Gastroesophageal sphincter (tissue), 4 donors: ENCODE measurements at places on chromosomes 2 and 18. TPM values are rescaled to one million over a fixed set of nuclear protein-coding genes. Genes with fewer than 3 reads are reported as not detected.

DNA sequence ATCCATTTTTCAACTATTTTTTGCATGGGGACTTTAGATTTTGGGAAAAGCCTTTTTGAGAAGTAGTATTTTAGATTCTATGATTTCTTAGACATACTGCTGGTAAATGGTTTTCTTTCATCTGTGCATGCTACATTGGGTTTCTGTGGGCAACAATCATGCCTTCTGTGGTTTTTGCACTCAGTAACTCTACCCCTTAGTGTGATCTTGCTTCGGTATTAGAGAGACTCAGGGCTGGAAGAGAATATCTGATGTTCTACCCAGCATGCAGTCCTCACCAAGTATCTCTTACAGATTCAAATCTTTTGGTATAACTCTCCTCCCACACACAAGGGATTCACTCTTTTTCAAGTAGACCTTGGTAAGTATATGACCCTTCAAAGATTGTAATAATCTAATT, 183.0 kb downstream of the PMAIP1 start:
- no peaks in the 10 kb centered on the region for H3K27me3 ChIP-seq
- no peak for ATAC-seq
- H3K27ac ChIP-seq = no peak overlapping the region
- H3K4me1 ChIP-seq = no peaks in the 10 kb centered on the region
- H3K36me3 ChIP-seq = no peaks in the 10 kb centered on the region

The HES6 gene
- total RNA-seq = 7.3 TPM

The SNTG2 gene
- total RNA-seq = 7.9 TPM

The RESP18 gene
- total RNA-seq = not detected

The DPY30 gene
- 53.4 TPM for total RNA-seq

- no peaks in the 10 kb centered on the region for H3K36me3 ChIP-seq
- H3K27me3 ChIP-seq = peaks cover 16% of the 10 kb centered on the region
- H3K27ac ChIP-seq = no peak overlapping the region
These were observed 34.2 kb upstream of the GPC1 start for GRCh38 chr2:240401308-240401707.

The FKBP7 gene
- total RNA-seq = 7.3 TPM

DNA sequence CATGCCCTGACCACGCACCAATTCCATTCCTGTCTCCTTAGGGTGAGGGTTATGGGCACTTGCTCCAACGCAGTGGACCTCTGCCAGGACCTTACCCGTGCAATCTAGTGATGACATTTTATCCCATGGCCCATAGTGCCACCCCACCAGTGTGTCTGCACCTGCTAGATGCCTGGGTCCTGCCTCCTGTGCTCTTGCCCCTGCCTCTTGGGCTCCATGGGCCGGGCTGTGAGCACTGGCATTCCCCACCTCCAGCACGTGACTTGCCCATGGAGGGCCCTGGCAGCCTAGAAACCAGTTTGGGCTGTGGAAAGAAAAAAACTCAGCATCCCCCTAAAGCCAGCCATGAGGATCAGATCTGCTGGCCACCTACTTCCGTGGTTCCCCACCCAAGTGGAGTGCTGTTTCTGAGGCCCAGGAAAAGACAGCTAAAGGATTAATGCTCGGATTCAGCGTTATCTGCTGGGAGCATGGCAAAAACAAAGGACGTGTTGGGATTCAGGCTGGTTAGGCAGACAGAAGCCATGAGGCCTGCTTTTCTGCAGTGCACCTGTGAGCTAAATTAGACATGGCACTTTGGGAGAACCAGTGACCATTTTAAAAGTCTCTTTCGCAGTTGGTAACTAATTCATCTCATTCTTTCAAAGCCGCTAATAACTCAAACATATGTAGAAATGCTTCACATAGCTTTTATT, 129.2 kb downstream of the ALPK2 start:
- no peak for ATAC-seq
- no peak overlapping the region for H3K27ac ChIP-seq
- H3K27me3 ChIP-seq = no peaks in the 10 kb centered on the region
- H3K4me3 ChIP-seq = no peak overlapping the region

DNA sequence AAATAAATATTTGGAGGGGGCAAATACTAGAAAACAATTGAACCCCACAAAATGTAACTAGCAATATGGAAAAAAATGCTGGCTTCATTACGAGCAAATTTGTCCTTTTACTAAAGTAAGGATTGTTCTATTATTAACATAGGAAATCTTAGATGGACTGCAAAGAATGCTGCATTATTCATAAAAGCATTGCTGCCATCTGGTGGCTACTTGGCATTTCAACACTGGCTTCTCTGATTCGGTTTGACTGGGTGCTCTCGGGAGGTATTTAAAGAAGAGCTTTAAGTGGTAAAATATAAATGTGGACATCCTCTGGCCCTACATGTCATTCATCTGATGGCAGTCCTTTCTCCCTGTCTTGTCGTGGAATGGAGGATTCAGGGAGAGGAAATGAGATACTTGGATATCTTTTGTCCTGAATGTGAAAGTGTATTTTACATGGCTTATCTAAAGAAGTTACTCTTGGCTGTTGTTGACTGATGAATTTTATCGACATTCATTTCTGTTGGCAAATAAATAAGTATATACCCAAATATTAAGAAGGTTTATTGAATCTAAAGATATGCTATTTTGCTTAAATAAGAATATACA, 130.2 kb downstream of the ARHGAP15 start:
- H3K4me1 ChIP-seq = no peaks in the 10 kb centered on the region
- no peaks in the 10 kb centered on the region for H3K36me3 ChIP-seq
- H3K27ac ChIP-seq = no peak overlapping the region
- H3K4me3 ChIP-seq = no peak overlapping the region
- no peaks in the 10 kb centered on the region for H3K27me3 ChIP-seq
- peak; percentile 58 for ATAC-seq

The CMPK2 gene
- total RNA-seq = 5.6 TPM

- H3K27me3 ChIP-seq = no peaks in the 10 kb centered on the region
- H3K4me1 ChIP-seq = peaks cover 92% of the 10 kb centered on the region
- peak overlapping the region; percentile 79 for H3K27ac ChIP-seq
These were observed 184.7 kb downstream of the SMAD7 start for GRCh38 chr18:48766026-48766425.

The FAM237A gene
- total RNA-seq = not detected

DNA sequence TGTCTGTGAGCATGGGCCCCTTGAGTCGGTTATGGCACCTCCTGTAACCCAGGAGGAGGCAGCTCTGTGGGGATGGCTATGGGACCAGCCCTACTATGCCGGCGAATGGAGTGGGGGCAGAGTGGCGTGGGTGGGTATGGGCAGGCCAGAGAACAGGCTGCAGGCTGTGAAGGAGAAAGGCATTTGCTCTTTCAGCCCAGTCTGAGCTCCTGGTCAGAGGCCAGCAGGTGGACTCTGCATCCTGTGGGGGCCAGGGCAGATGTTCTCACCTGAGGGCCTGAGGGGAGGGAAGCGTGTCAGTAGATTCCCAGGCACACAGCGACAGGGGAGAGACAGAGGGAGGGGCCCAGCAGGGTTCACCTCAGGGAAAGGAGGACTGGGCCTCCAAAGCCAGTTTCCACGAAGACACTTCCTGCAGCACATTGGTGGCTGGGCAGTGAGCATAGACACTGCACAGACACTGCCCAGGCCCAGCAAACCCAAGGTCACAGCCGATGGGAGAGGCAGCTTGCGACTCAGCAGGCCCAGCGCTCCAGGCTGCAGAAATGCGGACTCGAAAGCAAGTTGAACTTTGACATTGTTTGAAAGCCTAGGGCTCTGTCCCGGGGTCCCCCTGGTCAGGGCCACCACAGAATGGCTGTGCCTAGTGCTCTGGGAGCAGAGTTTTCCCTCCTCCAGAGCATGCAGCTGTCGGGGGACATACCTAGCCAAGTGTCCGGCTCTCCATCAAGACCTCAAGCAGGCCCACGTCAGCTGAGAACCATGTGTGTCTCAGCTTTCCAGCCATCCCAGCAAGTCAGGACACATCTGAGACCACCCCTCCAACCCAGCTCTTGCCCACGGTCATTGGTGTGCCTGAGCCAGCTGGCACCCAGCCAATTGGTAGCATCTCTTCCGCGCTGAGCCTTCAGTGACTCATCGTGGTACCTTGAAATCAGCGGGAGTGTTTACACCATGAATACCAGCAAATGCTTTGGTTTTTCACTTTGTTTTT, 53.8 kb downstream of the TGOLN2 start:
- H3K36me3 ChIP-seq = no peaks in the 10 kb centered on the region
- H3K4me3 ChIP-seq = no peak overlapping the region
- H3K4me1 ChIP-seq = peaks cover 74% of the 10 kb centered on the region
- H3K27me3 ChIP-seq = no peaks in the 10 kb centered on the region
- no peak overlapping the region for H3K27ac ChIP-seq
- peak; percentile 41 for ATAC-seq

DNA sequence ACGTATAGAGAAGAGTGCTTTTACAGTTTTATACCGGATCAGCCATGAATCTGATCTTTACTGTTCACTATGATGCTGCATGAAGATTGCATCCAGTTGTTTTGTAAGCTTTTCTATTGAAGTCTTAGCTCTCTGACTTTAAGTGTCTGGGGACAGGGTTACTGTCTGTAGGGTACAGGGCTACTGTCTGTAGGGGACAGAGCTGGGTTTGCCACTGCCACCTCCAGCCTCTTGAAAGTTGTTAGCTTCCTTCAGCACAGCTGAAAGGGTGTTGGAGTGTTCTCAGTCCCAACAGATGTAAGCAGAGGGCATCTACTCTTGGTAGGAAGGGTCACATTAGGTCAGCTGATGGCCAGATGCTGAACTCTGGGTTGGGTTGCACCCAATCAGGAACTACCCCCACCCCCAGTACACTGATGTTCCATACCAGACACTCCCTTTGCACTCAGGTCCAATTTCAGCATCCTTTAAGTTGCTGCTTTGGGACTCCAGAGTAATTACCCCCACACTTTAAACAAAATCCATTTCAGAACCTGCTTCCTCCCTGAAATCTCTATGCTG, 58.0 kb downstream of the MYL12B start:
- no peak overlapping the region for H3K27ac ChIP-seq
- no peaks in the 10 kb centered on the region for H3K27me3 ChIP-seq
- ATAC-seq = no peak
- no peak overlapping the region for H3K4me3 ChIP-seq

The ZNF385B gene
- total RNA-seq = 7.6 TPM

- ATAC-seq = no peak
- H3K27ac ChIP-seq = no peak overlapping the region
These were observed 987.4 kb downstream of the SUCLG1 start for GRCh38 chr2:83471655-83472054.

DNA sequence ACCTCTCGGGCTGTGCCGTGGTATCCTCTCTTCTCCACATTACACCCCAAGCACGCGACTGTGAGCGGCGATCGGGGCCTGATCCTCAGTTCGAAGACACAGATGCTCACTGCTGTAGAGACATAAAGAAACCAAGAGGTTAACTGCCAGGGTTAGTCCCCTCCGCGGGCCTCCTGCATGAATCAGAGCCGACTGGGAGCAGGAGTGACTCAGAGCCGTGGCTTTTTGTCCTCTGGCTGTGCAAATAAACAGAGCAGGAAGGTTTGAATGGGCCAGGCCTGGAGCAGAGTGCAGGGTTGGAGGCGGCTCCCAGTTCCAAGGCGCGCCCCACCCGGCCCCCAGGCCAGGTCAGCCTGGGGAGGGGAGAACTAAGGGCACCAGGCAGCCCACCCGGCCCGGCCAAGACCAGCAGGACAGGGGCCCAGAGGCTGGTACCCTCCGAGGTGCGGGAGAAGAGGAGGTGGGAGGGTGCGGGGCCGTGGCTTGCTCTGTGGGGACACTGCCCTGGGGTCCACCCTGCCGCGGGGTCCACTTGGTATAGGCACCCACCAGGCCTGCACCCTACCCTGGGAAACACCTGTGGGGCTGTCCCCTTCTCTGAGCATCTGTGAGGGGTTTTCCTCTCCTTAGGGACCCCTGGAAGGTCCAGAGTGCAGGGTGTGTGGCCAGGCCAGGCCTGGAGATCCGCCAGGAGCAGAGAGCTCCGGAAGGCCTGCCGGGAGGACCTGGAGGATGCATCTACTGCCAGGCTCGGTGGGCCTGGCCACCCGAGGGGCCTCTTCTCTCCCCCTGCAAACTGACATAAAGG, 16.5 kb downstream of the TWIST2 start:
- H3K27ac ChIP-seq = peak overlapping the region; percentile 84
- H3K4me1 ChIP-seq = peaks cover 66% of the 10 kb centered on the region
- H3K27me3 ChIP-seq = no peaks in the 10 kb centered on the region

DNA sequence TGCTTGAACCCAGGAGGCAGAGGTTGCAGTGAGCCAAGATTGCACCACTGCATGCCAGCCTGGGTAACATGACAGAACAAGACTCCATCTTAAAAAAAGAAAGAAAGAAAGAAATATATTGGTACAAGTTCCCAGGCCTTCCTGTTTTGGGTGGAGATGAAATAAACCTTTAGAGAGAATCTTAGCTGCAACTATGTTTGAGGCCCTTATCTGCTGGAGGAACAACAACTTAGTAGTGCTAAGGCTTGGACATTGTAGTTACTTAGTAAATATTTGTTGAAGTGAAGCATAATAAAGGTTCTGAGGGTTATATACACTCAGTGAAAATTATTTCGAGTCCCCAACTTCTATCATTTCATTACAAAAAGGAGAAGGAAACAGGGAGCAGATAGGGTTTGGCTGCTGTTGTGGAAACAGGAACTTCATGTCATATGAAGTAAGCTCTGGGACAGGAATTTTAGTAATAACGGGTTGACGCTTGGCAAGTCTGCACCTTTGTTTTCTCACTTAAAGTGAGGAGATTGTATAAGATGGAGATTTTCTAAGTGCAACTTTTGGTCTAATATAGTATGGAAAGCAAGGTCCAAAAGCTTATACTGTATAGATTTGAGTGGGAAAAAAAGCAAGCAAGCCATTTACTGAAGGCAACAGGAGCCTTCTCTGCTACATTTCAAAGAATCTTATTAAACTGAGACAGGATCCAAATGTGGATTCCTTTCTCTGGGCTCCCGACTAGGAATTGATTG, 40.0 kb upstream of the AGPS start:
- no peaks in the 10 kb centered on the region for H3K36me3 ChIP-seq
- H3K4me1 ChIP-seq = peaks cover 12% of the 10 kb centered on the region
- peak; percentile 49 for ATAC-seq

DNA sequence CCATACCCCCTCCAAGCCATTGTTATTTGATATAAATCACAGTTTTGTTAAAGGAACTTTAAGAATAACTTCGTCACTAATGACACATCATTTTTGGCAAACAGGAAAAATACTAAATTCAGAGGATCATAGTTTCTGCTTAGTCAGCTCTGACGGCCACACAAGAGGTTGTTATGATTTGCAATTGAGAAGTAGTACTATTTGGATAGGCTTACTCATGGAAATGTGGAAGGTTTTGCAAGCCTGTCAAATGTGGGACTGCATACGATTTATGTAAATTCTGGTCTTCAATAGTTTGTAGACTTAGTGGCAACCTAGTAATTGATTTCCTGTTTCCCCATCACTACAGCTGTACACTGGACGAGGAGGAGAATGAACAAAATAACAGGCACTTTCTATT, 108.1 kb downstream of the ARHGEF33 start:
- H3K27ac ChIP-seq = no peak overlapping the region
- no peak overlapping the region for H3K4me3 ChIP-seq
- peak; percentile 63 for ATAC-seq
- no peaks in the 10 kb centered on the region for H3K27me3 ChIP-seq
- no peaks in the 10 kb centered on the region for H3K4me1 ChIP-seq

The POMC gene
- 2.5 TPM for total RNA-seq

The C2orf92 gene
- total RNA-seq = 1.5 TPM
